ENCODE measurements at places on chromosomes 7 and 10.

- DNase-seq = no peak
Observed at GRCh38 chr7:134948736-134949135, 37.6 kb upstream of the AGBL3 start.

GRCh38 chr7:112500619-112501018 is 19.8 kb downstream of the LSMEM1 start:
- DNase-seq = no peak

- no peak for DNase-seq
Observed at GRCh38 chr10:124734311-124735166, 9.6 kb downstream of the FAM53B start.

GRCh38 chr7:19001854-19002253 is 115.6 kb downstream of the TWIST1 start:
- no peak for DNase-seq

DNA sequence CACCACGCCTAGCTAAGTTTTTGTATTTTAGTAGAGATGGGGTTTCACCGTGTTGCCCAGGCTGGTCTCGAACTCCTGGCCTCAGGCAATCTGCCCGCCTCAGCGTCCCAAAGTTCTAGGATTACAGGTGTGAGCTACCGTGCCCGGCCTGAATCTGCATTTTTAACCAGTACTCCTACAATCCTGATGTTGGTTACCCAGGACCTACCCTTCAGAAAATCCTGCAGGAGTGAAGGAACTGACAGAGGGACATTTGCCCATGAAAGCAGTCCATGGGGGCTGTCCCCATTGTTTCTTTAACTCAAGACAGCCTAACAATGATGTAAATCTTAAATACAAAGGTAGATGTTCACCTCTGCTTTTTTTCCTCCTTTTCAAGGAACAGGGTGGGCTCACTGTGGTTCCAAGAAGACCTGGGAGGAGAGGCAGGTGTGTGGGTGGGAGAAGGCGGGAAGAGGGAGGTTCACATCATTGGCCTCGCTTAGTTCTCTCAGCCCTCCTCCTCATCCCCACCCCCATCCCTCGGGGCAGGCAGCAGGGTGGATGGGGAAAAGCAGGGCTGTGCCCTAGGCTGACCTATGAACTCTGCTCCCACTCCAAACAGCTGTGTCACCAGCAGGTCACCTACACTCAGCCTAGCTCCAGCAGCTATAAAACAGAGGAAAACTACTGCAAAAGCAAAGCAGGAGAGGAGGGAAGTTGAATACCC is 13.5 kb downstream of the LRRC20 start:
- no peak for DNase-seq

DNA sequence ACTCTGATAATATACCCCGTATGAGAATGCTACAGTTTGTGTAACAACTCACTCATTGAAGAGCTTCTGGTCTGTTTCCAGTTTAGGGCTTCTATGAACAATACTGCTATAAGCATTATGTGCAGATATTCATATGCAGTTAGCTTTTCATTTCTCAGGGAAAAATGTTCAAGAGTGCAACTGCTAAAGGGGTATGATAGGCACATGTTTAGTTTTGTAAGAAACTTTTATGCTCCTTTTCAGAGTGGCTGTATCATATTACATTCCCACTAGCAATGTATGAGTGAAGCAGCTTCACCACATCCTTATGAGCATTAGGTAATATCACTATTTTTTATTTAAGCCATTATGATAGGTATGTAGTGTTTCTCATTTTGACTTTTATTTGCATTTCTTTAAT is 182.6 kb upstream of the CXCL12 start:
- no peak for DNase-seq

- DNase-seq = no peak
Observed at GRCh38 chr10:76869931-76870330, 767.7 kb downstream of the KCNMA1 start.

All from caudate nucleus (tissue), 63 donors.